ENCODE measurements at places on chromosomes 16 and 17.

GRCh38 chr17:72125226-72125651, 4.4 kb downstream of the SOX9 start:
- DNase-seq = no peak

DNA sequence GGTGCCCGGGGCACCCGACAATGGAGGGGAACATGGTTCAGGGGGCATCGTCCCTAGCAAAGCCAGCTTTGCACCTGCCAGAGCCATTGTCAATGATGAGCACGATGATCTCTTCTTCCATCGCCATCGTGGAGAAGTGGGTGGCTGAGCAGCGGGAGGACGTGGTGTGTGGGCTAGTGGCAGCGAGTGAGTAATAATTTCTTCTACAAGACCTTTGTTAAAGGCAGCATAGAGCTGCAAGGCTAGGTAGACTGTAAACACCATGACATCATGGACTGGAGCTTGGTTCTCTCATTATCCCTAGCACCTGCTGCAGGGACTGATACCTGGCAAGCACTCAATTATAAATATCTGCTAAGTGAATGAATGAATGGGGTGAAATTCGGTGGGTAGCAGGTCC, 6.7 kb upstream of the HEATR3 start:
- no peak for DNase-seq

- no peak for DNase-seq
These were observed 358.3 kb downstream of the SEC14L1 start for GRCh38 chr17:77498791-77499698.

GRCh38 chr16:57419506-57419905, 14.9 kb downstream of the CCL17 start:
- DNase-seq = no peak

- no peak for DNase-seq
These were observed 31.4 kb downstream of the BANP start for GRCh38 chr16:87982581-87983041.

DNA sequence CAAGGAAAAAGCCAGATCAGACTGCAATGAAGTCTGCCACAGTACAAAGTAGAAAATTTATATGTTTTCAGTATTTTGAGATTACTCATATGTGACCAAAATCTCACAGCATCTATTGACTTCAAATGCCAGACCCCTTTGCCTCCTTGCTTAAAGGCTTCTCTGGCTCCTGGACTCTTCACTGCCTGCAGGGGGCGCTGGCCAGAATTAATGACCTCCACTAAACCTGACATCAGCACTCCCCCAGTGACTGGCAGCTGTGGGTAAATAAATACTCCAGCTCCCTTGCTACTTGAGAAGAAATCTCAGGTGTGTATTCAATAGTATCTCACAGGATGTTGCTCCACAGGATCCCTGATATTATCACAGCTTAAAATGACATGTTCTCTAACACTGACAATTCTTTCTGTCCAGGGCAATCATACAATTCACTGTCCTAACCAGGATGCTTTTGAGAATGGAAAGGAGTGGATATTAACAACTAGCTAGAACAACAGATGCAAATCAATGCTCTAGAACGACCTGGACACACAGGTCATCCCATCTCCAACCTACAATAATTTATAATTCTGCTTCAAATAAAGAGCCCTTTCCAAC, 4.0 kb downstream of the BECN1 start:
- peak; percentile 66 for DNase-seq

GRCh38 chr17:77427391-77427991, 286.7 kb downstream of the SEC14L1 start:
- peak; percentile 94 for DNase-seq

GRCh38 chr16:84055366-84055765, 12.8 kb upstream of the SLC38A8 start:
- no peak for DNase-seq

- DNase-seq = no peak
These were observed 1.8 kb downstream of the TMIGD1 start for GRCh38 chr17:30332057-30332542.

DNA sequence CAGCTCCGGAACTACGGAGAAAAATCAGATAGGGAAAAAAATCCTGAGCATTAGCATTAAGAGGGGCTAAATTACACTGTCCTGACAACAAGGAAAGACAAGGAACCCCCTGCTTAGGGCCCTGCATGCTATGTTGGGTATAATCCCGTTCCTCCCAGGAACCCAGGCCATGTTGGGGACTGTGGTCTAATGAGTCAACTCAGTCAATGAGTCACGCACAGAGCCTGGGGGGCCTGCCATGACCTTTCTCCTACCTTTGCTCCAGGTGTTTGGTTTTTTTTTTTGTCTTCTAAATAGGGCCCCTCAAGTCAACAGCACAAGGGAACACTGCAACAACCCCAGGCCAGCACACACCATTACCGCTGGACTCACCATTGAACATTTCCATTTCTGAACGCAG, 8.9 kb upstream of the ZNF200 start:
- DNase-seq = no peak

GRCh38 chr17:42502091-42502490, 34.0 kb upstream of the NAGLU start:
- DNase-seq = no peak

All from MG63 (cell line).